GF-D8 (cell line): ENCODE measurements at places on chromosomes 1 and 21.

- no peak for DNase-seq
Measured at GRCh38 chr1:104878203-104878909, 1128.7 kb downstream of the AMY1C start.

DNA sequence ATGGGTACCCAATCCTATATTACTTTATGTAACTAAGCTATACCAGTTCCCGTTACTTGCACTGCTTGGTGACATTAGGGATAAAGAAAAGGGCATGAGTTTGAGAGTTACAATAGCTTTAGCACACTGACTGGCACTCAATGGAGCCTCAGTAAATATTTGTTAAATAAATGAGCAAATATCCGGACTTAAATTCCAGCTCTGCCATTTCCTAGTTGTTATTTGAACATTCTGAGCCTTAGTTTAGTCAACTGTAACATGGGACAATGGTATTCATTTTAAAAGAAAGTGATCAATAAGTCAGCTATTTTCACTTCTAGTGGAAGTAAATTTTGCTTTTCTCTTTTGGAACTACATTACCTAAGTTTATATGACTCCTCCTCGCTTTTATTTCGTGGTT, 198.7 kb downstream of the ZC3H11B start:
- no peak for DNase-seq

GRCh38 chr1:54551891-54552290, 3.9 kb downstream of the ACOT11 start:
- DNase-seq, result no peak

DNA sequence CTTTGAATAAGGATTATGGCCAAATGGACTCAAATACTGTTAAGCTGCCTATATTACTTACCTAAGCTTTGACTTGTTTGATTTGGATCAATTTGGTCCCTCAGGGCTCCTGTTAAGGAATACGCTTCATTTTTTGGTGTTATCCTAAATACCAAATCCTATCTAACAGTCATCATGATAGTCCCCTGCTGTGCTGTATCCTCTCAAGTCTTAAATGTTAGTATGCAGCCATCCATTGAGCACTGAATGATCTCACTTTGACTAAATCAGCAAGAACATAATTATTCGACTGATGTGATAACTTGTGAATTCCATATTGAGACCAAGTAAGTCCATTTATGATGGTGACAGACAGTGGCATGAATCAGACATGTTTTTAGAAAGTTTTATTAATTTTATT, 53.1 kb upstream of the ATF3 start:
- no peak for DNase-seq

DNA sequence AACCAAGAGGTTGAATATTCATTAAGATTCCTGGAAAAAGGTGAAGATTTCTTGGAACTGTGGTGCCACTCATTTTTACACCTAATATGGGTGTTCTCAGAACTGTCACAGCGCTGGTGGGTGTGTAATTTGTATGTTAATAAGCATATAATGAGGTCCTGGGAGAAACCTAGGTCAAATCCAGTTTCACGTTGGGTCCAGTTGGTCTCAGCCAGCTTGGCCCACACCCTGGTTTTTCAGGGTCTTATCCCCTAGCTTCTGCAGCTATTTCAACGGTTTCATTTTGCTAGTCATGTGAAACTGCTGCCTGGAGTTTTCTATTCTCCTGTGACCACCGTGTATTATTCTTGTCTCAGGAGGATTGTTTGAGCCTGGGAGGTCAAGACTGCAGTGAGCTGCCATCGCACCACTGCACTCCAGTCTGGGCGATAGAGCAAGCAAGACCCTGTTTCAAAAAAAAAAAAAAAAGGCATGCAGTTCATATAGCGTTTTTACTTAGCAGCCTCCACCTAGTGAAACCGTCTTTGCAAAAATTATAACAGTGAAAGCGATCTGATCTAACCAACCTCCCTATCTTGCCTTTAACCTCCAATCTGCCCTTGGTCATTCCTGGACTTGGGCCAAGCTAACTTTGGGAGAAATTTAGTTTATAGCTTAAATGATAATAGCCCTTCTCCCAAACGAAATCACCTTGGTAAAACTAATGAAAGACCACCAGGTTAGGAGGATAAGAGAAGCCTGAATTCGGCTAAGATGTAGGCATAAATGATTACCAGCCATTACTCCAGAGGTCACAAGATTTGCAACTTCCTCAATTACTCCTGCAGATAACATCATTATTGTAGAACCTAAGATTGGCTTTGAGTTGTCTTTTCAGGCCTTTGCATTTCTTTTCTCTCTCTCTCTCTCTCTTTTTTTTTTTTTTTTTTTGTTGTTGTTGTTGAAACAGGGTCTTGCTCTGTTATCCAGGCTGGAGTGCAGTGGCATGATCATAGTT, 44.0 kb downstream of the PTAFR start:
- peak; percentile 74 for DNase-seq

DNA sequence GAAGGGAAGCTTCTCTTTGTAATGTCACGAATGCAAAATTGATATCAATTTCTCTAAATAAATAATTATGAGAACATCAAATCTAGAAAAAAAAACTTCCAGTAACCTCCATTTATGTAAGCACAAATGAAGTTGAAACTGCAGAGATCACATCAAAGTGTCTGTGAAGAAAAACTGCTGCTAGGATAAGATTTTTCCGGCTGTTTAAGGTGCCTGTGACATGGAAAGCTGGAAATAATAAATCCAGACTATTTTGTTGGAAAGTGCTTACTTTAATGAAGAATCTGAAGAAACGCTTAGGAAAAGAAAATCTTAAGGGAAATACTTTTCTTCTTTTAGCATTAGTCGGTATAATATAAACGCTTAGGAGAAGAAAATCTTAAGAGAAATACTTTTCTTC, 57.0 kb downstream of the CHRM3 start:
- DNase-seq, result no peak

GRCh38 chr1:48194801-48195200, 27.7 kb upstream of the SLC5A9 start:
- DNase-seq, result no peak

- no peak for DNase-seq
Measured at GRCh38 chr21:23612210-23612609, 1995.1 kb downstream of the MRPL39 start.

DNA sequence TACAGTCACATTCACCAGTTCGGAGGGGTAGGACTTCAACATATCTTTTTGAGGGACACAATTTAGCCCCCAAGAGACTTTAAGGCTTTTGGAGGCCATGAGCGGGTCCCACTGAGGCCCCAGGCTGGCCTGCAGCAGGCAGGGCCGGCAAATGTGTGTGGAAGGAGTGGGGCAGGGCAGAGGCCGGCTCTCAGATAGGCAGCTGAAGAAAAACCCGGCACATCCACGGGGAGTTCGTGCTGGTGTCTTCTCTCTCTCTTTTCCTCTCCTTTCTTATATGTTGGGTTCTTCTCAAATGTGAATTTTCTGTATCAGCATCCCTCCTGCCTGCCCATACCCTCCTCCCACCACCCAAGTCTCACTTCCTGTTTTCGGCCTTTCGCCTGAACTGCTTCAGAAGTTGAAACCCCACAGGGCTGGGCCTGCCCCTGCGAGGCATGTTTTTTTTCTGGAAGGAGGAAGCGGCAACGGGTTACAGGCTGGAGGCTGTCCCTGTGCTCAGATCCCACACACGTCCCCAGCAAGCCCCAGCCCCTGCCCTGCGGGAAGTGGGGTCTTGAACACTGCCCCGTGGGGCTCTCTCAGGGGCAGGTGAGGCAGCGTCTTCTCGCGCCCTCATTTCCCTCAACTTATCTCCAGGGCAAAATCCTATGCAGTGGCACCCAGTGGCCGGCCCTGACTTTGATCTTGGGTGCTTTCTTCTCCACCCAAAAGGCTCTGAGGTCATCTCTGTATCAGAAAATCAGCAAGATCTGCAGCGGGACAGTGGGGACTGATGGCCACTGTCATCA, 9.7 kb upstream of the UMODL1 start:
- peak; percentile 53 for DNase-seq

- DNase-seq, result no peak
Measured at GRCh38 chr1:61361931-61362330, 279.6 kb downstream of the NFIA start.
